ENCODE measurements at places on chromosomes 4 and X.

DNA sequence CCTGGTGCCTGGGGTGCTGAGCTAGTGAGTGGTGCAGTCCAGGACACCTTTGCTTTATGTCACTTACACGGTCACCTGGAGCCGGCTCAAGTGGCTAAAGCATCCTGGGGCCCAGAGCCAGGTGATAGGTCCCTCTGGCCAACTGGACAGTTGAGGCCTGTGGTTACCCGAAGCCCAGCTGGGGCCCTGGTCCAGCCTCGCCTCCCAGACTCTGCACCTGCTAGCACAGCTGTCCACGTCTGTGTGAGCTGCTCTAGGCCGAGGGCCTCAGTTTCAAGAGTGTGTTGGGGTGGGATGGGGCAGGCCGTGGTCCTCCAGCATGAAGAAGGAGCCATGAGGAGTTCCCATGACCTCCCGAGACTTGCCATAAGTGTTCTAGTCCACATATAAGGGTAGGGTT is 7.7 kb upstream of the ADD1 start:
- DNase-seq, result no peak

GRCh38 chr4:16418814-16419213 is 192.5 kb upstream of the TAPT1 start:
- DNase-seq, result no peak

DNA sequence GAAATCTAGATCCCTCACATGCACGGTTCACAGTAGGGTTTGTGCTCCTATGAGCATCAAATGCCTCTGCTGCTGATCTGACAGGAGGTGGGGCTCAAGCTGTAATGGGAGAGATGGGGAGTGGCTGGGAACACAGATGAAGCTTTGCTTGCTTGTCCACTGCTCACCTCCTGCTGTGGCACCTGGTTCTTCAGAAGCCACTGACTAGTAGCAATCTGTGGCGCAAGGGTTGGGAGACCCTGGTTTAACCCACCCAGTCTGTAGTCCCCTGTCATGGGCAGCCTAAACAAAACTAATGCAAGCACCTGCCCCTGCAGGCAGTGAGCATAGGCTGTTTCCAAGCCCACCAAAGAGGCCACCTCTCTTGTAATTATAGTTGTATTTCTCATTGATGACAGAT is 116.6 kb downstream of the SHOX start:
- no peak for DNase-seq

- DNase-seq, result no peak
Measured at GRCh38 chrX:109720947-109721346, 12.1 kb downstream of the ACSL4 start.

- no peak for DNase-seq
Measured at GRCh38 chr4:183920512-183920911, 15.4 kb downstream of the STOX2 start.

DNA sequence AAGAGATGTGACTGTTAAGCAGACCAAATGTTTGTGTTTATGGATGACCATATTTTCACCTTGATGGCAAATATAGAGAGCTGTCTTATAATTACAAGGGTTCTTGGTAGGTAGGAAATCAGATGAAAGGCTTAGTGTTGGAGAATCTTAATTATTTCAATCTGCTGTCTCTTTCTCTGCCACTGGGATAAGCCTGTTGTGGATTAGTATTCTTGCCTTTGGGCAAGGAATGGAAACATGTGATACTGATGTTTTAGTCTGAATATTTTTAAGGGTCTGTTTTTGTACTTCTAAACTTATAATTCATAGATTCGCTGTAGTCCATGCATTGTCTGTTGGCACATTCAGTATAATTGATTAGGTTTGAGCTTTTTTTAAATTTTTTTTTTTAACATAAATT is 23.7 kb upstream of the NUDT6 start:
- DNase-seq, result no peak

- no peak for DNase-seq
Measured at GRCh38 chr4:127997534-127998388, 32.6 kb downstream of the ABHD18 start.

DNA sequence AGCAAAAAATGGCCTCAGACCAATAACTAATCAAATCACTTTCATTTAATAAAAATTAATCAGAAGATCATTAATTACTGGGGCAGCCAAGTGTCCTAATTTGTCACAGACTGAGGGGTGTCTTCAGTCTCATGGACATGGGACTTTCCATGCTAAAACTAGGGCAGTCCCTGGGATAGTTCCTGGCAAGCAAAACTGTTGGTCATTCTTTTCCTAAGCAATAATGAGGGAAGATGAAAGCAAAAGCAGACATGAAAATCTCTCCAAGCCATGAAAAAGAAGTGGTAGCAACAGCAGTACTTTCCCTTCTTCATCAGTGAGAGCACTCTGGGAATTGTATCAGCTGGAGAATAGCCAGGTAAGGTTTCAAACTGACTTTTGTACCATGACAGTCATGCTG is 3.7 kb upstream of the ANTXR2 start:
- no peak for DNase-seq

DNA sequence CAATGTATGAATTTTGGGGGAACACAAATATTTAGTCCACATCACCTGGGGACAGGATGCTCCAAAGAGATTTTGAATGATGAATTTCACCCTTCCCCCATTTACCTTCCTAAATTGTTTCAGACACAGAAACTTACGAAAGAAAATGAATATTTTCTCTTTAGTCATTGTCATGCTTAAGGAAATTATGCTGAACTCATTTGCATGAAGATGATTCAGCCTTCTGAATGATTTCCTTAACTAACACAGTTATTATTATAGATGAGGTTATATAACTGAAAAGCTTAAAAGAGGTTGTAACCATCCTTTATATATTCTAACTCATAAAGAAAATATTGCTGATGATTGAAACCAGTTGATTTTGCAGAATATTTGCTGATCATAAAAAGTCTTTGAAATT is 61.1 kb downstream of the KCNIP4 start:
- DNase-seq, result no peak

DNA sequence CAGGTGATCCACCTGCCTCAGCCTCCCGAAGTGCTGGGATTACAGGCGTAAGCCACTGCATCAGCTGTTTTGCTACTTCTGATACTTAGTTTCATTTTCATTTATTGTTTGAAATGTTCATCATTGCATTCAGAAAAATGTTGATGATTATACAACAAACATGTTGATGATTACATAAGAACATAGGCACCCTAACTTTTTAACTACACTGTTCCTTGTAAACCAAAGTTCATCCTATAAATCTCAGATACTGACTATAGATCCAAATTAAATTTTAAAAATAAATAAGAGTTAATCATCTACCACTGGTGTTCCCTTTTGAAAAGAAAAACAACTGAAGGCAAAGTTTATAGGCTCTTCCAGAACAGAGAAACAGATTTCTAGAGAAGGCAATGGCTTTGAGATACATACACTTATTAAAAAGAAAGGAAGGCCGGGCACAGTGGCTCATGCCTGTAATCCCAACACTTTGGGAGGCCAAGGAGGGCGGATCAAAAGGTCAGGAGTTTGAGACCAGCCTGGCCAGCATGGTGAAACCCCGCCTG is 23.4 kb downstream of the TRIM75 start:
- DNase-seq, result no peak

GRCh38 chrX:24229400-24229879 is 79.9 kb downstream of the ZFX start:
- DNase-seq, result no peak

GRCh38 chr4:3046162-3046561 is 28.2 kb downstream of the HTT-AS start:
- no peak for DNase-seq

- no peak for DNase-seq
Measured at GRCh38 chrX:34810916-34811315, 131.7 kb upstream of the FAM47B start.

DNA sequence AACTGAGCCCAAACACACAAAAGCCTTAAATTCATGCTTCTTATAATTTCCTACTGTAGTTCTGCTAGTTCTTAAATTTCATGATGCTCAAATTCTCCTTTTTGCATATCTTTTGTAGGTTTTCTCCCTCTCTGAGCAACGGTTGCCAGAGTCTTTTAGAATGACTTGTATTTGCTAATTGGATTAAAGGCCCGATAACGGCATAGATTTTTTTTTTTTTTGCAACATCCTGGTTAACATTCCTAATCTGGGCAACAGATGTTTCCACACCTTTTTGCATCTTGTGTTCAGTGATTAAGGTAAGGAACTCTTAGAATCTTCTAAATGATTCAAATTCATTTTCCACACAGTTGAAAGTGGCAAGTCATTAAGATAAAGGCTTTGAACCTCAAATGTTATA is 66.3 kb upstream of the ADGRG2 start:
- no peak for DNase-seq

- no peak for DNase-seq
Measured at GRCh38 chr4:38868059-38868960, 704 bp downstream of the FAM114A1 start.

DNA sequence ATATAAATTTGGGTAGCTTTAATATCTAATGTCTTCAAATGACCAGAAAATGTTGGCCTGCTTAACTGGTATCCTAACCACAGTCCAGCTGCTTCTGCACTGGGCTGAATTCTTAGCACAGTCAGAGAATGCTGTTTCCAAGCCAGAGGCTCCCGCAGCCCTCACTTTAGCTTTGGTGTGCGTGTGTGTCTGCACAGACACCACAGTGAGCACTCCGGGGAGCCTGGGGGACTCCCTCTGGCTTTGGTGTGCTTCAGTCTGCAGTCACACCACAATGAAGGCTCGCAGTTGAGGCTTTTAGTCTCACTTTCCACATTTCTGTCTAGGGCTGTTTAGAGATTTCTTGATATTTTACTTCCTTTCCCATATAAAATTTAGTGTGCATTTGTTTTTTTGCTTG is 53.6 kb downstream of the APOO start:
- DNase-seq, result no peak

DNA sequence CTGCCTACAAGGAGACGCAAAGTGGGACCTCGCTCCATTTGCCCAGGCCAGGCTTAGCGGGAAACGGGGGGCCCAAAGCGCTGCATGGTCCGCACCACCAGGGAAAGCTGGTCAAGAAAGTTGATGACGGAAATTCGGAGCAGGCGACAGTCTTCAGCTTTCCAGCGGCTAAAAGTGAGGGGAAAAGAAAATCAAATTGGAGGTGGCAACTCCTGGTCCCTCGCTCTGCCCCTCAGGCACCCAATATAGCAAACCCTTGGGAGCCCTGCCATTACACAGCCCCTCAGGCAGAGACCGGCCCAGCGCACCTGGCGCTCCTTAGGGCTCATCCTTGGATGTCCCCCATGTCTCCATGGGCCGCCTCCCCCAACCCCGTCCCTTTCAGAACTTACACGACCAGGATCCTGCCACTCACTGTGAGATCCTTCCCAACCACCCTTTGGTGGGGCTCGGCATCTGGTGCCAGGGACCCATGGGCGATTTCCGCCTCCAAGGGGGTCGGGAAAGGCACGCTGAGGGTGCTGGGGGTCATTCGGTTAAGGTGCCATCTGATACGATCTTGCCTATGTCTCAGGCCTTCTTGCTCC is 1.1 kb downstream of the LAGE3 start:
- no peak for DNase-seq

DNA sequence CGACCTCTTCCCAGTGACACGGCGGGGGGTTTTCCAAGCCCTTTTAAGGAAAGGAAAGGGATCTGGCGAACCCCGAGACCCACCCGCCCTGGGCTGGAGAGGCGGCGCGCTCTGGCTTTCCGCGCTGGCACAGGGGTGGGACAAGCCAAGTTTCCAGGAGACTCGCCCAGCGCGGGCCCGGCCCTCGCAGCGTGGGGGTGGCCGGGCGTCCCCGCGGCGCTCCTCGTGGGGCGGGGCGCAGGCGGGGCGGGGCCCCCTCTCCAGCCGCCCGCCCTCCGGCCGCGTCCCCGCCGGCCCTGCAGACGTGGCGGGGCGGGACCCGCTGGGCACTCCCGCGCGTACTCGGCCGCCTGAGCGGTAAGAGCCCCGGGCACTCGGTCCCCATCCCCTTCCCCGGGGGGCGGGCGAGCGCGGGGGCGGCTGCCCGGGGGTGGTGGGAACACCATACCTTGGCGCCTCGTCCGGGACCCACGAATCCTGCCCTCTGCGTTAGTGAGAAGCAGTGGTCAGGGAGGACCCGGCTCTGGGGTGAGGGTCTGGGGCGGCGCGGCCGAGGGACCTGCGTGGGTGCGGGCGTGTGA is at the start of gene FAM114A1:
TSS of gene FAM114A1 (plus strand) at position 329 of the 581 bp plus-strand sequence. CDS start 10,273 bp downstream, outside the sequence.
- DNase-seq, result peak; percentile 70

GRCh38 chr4:150248181-150248580 is 169.9 kb downstream of the DCLK2 start:
- no peak for DNase-seq

DNA sequence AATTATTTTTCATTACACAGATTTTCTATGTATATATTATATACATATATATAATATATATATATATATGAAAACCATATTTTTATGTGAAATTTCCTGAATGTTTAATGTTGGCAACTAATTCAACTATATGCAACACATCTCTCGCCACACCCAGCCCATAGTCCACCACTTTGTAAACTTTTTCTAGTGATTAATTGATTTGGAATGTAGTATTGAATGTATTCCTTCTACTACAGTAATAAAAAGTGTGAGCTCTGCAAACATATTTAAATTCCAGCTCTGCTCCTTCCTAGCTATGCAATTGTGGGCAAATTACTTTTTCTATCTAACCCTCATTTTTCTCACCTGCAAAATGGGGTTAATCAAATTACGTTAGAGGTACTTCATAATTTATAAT is 187.8 kb downstream of the TEX11 start:
- DNase-seq, result no peak

GRCh38 chr4:184019667-184020623 is 114.8 kb downstream of the STOX2 start:
- no peak for DNase-seq

- no peak for DNase-seq
Measured at GRCh38 chrX:101347859-101348451, 587 bp downstream of the TIMM8A start.

DNA sequence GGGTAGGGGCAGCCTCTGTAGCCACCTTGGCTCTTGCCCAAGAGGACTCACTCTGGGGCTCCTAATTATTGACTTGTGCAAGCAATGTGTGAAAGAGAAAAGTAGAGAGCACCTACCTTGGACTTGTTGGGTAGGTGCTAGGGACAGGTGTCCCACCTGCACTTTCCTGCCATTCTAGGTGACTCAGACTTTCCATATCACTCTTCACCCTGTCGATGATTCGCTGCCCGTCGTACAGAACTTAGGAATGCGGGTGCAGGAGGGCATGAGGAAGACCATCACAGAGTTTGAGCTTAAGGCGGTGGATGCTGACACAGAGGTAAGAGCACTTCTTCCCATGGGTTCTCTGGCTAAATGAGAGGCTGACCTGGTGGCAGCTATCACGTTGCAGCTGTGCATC is 87.3 kb upstream of the ANXA3 start:
- DNase-seq, result no peak

All from activated effector memory CD4-positive, alpha-beta T cell treated with anti-CD3 and anti-CD28 coated beads, Interleukin-2, amount 50 U/mL, for 16 hours (primary cell).